ENCODE measurements at places on chromosomes 16 and 17.

GRCh38 chr17:81858967-81859905 is 1.1 kb downstream of the P4HB start:
- DNase-seq: no peak

- no peak for DNase-seq
Observed at GRCh38 chr17:50238601-50239280, 35.5 kb upstream of the TMEM92 start.

GRCh38 chr17:54882950-54883349 is 17.7 kb upstream of the TOM1L1 start:
- DNase-seq: no peak

GRCh38 chr16:51458356-51459140 is 307.5 kb upstream of the SALL1 start:
- no peak for DNase-seq

DNA sequence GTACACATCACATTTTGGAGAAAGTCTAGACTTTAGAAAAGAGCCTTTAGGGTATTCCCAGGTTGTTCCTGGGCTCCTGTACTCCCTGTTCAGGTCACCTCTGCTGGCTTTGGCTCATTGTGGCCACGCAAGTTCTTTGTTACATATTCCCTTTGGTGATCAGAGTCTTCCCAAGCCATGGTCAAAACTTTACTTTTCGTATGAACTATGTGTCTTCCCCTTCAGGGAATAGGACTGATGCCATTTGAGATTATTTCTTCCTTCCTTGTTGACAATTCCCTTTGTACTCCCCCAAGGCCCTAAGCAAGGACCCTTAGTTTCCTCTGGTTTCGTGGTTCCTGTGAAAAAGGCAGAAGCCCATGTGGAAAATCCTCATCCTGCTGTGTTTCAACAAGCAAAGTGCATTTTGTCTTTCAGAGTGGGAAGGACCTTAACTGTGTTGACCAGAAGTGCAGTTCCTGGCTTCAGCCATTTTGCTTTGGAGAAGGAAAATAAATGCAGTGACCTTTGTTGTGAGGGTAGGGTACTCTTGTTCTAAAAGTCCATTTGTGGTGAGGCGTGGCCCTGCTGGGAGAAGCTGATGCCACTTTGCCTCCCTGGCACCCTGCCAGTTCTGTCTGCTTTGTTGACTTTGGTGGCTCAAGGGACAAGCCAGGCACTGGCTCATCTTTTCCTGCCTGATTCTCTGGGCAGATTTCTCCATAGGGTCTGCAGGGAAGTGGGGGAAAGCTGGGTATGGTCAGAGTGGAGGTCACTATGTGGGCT is 55.1 kb downstream of the ZNRF1 start:
- peak; percentile 8 for DNase-seq

DNA sequence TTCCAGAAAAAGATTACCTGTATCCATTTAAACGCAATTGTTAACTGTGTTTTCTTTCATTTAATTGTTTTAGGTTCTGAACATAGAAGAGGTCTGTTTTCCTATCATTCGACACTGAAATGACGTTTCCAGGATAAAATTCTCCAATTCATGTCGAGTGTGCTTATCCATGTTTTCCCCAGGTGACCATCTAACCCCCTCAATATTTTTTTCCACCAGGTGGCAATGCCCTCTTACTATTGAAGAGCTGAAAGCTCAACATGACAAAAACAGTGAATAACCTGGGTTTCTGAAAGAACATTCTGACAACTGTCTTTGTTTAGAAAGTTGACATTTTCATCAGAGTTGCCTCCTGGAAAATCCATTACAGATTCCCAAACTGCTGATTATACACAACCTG is 948.7 kb downstream of the KCNJ2 start:
- DNase-seq: no peak

- DNase-seq: peak; percentile 34
Observed at GRCh38 chr17:34146440-34147043, 108.5 kb upstream of the CCL2 start.

GRCh38 chr17:38606646-38607611 is 1.2 kb upstream of the SRCIN1 start:
- no peak for DNase-seq

DNA sequence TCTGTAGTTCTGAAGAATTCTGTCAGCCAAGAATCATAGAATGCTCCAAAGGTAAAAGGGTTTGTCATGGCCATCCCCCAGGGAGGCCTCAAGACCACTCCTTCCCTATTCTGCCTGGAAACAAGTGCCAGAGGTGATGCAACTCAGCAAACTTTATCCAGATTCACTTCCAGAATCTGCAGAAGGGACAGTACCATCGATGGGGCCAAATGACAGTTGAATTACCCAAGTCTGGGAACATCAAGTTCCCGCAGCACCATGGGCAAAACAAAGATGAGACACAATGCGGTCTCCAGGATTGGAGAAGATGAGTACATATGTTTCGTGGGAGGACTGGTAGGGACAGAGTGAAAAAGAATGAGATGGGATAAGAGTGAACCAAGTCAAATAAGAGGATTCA is 13.7 kb upstream of the TAT start:
- DNase-seq: no peak

GRCh38 chr16:4601036-4601863 is 13.4 kb downstream of the UBALD1 start:
- no peak for DNase-seq

DNA sequence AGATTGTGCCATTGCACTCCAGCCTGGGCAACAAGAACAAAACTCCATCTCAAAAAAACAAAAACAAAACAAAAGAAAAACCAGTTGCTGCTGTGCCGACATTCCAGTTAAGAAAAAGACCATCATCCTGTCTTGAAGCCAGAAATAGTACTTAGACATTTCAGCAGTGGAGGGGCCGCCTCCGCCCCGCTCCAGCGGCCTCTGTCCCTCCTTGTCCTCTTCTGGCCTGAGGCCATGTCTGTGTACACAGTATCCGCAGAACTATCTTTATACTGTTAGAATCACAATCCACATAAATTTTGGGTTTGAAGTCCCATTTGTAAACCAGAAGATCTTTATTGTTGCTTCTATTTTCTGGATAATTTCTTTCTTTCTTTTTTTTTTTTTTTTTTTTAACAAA is 24.9 kb downstream of the ZC3H18 start:
- DNase-seq: no peak

DNA sequence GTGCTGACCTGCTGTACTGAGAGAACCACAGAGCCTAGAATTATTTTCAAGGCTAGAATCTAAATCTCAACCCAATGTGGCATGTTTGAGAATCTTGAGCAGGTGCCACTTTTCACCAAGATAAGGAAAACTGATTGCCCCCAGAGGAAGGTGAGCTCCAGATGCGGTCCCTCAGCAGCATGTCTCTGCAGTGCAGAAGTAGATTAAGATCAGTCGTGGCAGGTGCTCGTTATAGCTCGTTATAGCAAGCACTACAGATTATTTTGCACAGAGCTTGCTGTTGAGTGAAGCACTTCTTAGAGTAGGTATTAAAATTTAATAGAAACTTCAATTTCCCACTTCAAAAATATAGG is 176.0 kb downstream of the AATF start:
- no peak for DNase-seq
